MCF 10A (cell line): ENCODE measurements at places on chromosomes 7 and 10. TPM values are rescaled to one million over a fixed set of nuclear protein-coding genes. Genes with fewer than 3 reads are reported as not detected.

Gene MGAM2
- not detected in 2 replicates for total RNA-seq

Gene EBF3
- not detected in 2 replicates for total RNA-seq

Gene JAKMIP3
- not detected in 2 replicates for total RNA-seq

Gene NEURL1
- total RNA-seq: 0.20 TPM in 1 of 2 replicates, not detected in the other

Gene CYP2C19
- total RNA-seq: not detected in 2 replicates

Gene SEMA3E
- 0.29 and 0.51 TPM in 2 replicates for total RNA-seq
